Esophagus squamous epithelium (tissue), 5 donors: ENCODE measurements at places on chromosomes 1 and 21.

GRCh38 chr1:2412773-2413494 is 570 bp upstream of the PEX10 start:
- no peak for DNase-seq

GRCh38 chr1:41547781-41548560 is 63.5 kb upstream of the EDN2 start:
- DNase-seq, result no peak

DNA sequence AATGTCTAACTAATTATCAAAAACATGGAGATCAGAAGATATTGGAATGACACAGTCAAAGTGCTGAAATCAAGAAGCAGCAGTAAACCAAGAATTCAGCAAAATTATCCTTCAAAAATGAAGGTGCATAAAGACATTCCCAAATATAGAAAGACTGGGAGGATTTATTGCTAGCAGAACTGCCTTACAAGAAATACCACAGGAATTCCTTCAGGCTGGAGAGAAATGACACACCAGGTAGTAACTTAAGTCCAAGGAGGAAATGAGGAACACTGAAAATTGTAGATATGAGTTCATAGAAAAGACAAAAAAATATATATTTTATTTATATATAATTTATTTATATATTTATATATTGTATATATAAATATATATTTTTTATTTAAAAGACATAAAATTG is 217.2 kb downstream of the RPS6KC1 start:
- no peak for DNase-seq

- no peak for DNase-seq
Observed at GRCh38 chr1:44664730-44665370, 9.4 kb downstream of the TMEM53 start.

GRCh38 chr1:98565951-98566350 is 95.6 kb upstream of the SNX7 start:
- no peak for DNase-seq

GRCh38 chr1:208538587-208538986 is 294.4 kb upstream of the PLXNA2 start:
- DNase-seq, result no peak

GRCh38 chr1:218785928-218786327 is 387.8 kb upstream of the LYPLAL1 start:
- DNase-seq, result no peak

DNA sequence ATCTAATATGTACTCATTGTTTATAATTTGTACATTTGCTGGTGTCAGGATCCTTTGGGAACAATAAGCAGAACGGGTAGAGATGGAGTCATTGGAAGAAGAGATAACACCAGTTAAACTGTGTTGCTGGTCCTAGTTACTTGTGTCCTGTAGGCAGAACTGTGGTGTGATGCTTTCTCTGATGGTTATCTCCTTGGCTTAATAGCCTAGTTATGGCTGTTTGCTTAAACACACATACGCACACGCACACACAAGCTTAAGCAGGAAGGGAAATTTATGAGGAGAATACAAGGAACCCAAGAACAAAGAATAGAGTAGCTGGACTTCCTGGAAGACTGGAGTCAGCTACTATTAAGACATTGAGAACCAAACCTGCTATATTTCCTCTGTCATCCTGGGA is 5.7 kb upstream of the PKN2 start:
- DNase-seq, result no peak

- DNase-seq, result no peak
Observed at GRCh38 chr1:19203440-19203839, 6.6 kb downstream of the UBR4 start.

DNA sequence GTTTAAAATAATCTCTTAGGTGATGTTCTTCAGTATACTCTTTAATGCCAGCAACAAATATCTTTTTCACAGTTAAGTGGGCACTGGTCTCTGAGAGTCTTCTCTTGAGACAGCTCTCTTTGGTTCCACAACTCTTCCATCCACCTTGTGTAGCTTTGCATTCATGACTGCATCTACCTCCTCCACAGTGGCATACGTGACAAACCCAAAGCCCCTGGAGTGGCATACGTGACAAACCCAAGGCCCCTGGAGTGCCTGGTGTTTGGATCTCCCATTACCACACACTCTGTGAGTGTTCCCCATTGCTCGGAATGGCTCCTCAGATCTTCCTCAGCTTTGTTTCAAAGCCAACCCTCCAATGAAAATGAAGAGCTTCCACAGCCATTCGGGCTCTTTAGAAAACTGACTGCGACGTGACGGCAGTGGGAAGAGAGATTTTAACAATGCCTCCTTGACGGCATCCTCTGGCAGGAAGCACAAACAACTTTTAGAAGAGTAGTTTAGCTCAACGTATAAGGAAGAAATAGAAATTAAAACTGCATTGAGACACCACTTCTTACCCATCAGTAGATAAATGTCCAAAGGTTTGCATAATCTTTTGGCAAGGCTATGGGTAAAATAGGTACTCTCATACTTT is 45.8 kb downstream of the SLC30A7 start:
- no peak for DNase-seq

GRCh38 chr1:90925928-90926869 is 95.6 kb downstream of the ZNF644 start:
- DNase-seq, result no peak

DNA sequence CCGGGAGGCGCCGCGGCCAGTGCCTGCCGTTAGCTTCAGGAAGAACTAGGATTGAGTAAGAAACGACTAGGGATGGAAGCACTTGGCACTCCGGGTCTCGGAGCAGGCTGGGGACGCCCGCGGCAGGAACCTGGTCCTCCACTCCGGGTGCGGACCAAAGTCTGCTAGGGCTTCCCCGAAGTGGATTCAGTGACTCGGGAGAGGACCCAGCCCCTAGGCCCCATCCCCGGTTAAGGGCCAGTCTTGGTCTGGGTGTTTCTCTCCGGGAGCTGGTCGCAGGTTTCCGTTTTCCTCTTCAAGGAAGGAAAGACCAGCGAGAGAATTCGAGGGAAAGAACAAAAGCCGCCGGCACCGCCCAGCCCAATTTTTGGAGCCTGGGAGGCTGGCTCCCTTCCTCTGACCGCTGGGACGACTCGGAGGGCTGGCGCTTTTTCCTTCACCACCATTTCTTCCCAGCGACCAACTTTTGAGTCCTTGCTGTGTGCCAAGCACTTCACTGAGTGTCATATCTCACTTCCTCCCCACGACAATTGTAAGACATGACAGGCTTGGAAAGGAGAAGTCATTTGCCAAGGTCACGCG is 16.8 kb upstream of the STMN1 start:
- no peak for DNase-seq

- no peak for DNase-seq
Observed at GRCh38 chr1:160077486-160077885, 3.9 kb upstream of the KCNJ9 start.
